ENCODE measurements at places on chromosomes 11 and 22.

- DNase-seq: no peak
Observed at GRCh38 chr11:75028321-75028720, 39.6 kb downstream of the NEU3 start.

DNA sequence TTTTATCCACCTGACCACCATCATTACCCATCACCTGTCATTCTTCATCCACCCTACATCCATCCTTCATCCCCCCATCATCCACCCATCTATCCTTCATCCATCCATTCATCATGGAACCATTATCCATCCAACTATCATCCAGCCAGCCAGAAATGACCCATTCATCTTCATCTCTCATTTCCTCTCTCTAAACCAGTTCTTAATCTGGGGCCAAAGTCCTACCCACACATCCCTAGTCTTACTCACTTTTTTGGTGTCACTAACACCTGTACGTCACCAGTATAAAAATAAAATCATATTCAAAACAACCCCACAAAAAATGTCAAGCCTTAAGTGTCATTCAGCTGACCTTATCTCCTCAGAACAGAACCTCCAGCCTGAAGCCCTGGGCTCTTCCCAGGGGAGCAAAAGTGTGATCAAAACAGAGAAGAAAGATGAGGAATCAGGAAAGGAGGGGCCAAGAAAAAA, 12.3 kb downstream of the SPI1 start:
- no peak for DNase-seq

DNA sequence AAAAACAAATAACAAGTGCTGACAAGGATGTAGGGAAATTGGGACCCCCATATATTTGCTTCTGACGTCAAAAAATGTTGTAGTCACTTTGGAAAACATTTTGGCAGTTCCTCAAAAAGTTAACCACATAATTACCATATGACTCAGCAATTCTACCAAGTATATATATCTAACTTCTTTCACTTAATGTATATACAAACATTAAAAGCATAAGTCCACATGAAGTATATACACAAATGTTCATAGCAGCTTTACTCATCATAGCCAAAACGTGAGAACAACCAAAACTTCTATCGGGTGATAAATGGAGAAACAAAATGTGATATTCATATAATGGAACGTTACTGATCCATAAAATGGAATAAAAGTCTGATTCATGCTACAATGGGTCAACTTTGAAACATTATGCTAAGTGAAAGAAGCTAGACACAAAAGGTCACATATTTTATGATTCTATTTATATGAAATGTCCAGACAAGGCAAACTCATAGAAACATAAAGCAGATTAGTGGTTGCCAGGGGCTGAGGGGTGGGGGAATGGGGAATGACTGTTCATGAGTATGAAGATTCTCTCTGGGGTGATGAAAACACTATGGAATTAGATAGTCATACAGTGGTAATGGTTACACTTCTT, 48.7 kb upstream of the TEAD1 start:
- DNase-seq: peak; percentile 54

- peak; percentile 86 for DNase-seq
Observed at GRCh38 chr22:19909350-19910179, 32.0 kb upstream of the COMT start.

- no peak for DNase-seq
Observed at GRCh38 chr11:130916910-130917309, 631 bp upstream of the SNX19 start.

DNA sequence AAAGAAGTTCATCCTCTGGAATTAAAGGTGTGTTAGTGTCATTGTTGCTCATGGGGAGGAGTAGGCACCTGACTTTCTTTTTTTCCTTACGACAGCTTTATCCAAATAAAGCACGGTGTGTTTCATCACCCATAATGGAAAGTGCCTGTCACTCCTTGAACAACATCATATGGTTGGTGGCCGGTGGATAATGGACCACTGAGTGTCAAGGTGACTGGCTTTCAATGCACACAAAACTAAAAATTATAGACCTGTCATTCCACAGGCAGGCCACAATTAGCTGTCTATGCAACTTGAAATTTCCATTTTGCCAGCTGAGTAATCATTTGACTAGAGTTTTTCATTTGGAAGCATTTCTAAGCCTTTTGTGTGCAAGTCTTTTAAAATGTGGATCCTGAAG, 45.0 kb upstream of the MPPED2 start:
- no peak for DNase-seq

DNA sequence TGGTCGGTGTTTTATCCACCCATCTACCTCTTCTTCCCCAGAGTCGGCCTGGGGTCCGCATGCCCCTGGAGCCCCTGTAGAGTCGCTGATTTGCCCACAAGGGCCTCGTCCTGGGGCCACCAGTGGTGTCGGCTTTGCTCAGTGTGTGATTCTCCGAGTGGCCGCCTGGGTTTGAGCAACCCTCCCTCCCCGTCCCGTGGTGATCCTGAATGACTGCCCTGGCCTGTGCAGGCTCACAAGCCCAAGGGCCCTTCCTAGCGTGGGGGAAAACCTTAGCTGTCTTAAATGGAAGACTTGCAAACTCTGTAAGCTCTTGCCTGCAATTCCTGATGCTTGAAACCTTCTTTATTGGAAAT, 128.3 kb downstream of the OSBP2 start:
- no peak for DNase-seq

GRCh38 chr11:69972351-69972802, 105.7 kb upstream of the ANO1 start:
- DNase-seq: no peak

DNA sequence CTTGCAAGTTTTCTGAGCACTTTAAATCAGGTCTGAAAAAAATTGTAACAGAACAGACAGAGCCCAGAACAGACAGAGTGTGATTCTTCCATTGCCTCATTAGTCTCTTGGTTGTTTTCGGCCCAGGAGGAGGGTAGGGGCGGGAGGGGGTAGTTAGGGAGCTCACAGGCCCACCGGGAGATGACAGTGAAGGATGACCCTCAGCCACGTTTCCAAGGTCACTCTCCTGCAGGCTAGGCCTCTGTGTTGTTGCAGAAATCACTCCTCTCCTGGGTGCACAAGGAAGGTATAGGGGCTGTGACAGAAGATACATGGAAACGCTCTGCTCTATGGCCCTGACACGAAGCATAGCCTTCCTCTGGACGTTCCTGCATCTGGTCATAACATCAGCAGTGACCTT, 69.3 kb downstream of the ABTB2 start:
- DNase-seq: no peak

DNA sequence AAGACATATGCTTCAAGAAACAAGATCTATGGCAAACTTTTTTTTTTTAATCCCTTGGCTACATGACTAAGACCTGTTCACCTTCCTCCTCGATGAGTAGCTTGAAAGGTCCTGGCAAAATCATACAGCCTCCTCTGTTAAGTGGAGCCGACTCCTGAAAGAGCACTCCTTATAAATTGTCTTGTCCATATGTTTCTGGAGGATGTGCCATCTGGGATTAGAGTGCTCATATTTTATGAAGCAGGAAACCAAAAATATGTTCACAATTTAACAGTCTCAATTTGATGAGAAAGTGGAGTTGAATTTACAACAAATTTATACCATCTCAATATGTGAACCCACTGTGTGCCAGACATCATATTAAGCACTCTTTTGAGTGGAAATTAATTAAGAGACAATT, 912.1 kb upstream of the FAT3 start:
- no peak for DNase-seq

DNA sequence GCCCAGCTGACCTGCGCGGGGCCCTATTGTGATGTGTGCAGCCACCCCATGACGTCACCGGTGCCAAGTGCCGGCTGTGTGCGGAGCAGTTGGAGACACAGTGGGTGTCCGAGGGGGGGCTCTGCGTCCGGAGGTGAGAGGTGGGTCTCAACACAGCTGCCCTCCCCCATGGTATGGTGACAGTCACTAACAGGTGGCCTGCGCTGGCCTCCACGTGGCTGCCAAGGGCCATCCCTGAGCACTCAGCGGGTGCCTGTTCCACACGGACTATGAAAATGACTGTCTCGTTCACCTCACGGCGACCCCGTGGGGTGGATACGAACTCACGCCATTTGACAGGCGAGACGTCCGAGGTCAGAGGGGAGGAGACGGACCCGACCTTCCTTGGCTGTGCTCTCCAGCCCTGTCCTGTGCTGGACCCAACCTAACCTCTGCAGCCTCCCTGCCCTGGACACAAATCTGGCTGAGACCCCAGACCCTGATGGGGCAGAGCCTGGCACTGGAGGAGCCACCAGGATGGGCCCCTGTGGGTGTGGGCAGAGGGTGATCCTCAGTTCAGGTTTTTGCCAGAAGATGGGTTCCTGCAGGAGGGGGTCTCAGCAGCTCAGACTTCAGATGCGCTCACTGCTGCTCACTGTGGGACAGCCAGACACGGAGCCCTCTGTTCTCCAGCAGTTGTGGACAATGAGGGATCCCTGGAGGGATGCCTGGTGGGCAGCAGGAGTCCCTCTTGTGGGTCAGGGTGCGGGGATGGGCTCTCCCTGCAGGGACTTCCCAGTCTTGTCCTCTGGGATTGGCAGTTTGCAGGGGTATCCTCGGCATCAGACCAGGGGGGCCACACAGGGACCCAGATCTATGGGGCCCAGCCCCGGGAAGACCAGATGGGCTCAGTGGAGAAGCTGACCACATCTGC, 6.3 kb downstream of the HRAS start:
- DNase-seq: no peak

DNA sequence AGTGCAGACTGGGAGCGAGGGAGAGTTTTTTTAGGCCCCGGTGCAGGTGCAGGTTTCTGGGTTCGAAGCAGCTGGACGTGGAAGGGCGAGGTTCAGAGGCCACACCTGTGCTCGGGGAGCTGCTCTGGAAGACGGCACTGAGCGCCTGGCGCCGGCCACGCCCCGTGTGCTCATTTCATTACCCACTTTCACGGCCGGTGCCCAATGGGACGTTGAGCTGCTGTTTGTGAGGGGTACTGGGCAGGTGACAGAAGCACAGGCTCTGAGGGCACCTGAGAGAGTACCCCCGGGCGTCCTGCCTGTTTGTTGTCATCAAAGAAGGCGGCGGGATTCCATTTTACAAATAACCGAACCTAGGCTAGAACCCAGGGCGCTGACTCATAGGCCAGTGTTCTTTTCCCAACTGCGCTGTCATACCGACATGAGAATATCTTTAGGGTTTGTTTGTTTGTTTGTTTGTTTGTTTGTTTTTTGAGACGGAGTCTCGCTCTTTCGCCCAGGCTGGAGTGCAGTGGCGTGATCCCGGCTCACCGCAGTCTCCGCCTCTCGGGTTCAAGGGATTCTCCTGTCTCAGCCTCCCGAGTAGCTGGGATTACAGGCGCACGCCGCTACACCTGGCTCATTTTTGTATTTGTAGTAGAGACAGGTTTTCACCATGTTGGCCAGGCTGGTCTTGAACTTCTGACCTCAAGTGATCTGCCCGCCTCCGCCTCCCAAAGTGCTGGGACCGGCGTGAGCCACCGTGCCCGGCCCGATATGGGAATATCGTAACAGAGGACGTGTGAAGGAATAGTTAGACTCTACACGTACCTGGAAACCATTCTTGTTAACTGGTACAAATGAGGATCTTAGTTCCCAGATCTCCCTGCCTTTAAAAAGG, 16.6 kb upstream of the SPTBN2 start:
- DNase-seq: no peak

- DNase-seq: no peak
Observed at GRCh38 chr22:35197071-35197470, 60.2 kb upstream of the HMGXB4 start.

Measured in A673 (cell line).